MV-4-11 (cell line): ENCODE measurements at places on chromosomes 2 and 18.
A peak's percentile ranks its signal among the peaks of the same experiment; 100 is the strongest.

DNA sequence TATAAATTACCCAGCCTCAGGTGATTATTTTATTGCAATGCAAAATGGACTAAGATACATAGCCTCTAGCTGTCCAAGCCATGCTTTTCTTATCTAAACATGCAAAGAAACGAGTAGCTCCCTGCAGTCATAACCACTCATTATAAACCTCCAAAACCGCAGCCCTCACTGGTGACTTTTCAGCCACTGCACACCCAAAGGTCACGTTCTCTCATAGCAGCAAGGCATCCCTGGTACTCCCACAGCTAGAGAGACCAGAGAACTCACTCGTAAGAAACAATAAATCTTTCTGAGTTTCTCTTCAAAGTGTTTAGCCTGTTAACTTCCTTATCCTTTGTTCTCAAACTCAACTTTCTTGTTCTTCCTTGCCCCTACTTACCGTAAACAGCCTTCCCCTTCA is 28.5 kb upstream of the RALBP1 start:
- no peak for DNase-seq

- no peak for DNase-seq
Measured at GRCh38 chr2:129430911-129431310, 548.6 kb upstream of the RAB6C start.

GRCh38 chr2:179910735-179911113 is 49.3 kb upstream of the ZNF385B start:
- no peak for DNase-seq

DNA sequence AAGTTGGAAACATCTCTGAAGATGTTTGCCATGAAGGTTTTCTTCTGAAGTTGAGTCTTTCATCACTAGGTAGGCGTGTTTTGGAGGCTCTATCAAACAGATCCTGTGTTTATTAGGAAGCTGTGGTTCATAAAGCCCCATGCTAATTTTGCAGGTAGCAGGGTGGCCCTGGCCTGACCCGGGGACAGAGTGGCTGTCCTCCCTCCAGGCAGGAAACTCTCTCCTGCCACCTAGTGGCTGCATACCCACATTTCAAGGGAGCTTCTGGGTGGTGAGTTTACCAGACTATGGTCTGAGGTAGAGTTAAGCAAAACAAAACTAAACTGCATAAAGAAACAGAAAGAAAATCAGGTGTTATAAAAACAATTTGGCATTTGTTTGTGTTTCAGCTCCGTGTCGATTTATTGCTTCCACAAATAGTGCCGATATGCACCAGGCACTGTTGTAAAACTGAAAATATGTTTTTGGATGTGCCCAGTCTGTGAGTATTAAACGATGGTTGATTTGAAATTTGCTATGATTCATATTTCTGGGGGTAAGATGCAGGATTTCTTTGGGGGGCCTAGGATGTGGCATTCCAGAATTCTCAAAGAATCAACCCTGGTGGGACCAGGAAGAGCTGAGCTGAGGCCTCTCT is 26.0 kb upstream of the IL37 start:
- peak; percentile 9 for DNase-seq

- no peak for DNase-seq
Measured at GRCh38 chr2:236974148-236974547, 111.5 kb upstream of the COPS8 start.

DNA sequence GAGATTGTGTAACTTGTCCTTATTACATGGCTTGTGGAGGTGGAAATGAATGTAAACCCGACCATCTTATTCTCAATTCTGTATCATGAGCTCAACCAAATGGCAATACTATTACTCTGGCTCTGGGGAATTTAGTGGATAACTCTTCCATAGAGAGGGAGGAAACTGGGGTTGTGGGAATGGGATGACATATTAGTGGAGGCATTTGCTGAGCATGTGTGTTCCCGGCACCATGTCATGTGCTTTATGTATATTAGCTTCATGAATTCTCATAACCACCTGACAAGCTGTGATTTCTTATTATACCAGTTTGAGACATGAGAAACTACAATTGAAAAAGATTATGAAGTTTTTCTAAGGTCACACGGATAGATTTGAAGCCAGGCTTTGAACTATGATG is 112.8 kb upstream of the TMEFF2 start:
- no peak for DNase-seq

- DNase-seq: peak; percentile 30
Measured at GRCh38 chr2:44793322-44793870, 148.1 kb upstream of the SIX3 start.

DNA sequence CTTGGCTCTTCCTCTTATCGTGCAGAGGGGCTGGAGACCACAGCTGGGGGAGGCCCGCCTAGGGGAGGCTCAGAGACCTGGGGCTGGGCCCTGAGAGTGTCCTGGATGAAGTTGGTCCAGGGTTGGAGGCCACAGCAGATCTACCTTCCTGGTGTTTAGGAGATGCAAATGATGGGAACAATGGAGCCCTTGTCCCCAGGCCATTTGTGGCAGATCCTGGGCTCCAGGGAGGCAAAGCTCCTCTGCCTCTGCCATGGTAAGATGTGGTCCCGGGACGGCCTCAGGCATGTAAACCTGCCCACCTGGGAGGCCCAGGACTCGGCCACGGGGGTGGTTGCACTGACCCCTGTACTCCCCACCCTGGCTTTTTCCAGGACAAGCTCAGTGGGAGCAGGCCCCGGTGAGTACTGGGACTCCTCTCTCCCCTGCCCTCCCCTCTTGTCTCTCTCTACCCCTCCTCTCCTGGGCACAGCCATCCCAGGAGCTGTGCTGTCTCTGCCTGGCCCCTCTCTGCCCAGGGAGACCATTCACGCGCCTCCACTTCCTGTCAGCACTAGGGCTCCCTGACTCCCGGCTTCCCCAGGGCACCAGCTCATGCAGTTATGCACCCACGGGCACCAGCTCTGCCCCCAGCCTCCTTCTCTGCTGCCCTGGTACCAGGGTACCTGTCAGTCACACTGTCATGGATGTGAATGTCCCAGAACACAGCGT is 10.9 kb downstream of the SH2D6 start:
- DNase-seq: no peak

- peak; percentile 54 for DNase-seq
Measured at GRCh38 chr18:58584200-58585127, 44.4 kb downstream of the ALPK2 start.

DNA sequence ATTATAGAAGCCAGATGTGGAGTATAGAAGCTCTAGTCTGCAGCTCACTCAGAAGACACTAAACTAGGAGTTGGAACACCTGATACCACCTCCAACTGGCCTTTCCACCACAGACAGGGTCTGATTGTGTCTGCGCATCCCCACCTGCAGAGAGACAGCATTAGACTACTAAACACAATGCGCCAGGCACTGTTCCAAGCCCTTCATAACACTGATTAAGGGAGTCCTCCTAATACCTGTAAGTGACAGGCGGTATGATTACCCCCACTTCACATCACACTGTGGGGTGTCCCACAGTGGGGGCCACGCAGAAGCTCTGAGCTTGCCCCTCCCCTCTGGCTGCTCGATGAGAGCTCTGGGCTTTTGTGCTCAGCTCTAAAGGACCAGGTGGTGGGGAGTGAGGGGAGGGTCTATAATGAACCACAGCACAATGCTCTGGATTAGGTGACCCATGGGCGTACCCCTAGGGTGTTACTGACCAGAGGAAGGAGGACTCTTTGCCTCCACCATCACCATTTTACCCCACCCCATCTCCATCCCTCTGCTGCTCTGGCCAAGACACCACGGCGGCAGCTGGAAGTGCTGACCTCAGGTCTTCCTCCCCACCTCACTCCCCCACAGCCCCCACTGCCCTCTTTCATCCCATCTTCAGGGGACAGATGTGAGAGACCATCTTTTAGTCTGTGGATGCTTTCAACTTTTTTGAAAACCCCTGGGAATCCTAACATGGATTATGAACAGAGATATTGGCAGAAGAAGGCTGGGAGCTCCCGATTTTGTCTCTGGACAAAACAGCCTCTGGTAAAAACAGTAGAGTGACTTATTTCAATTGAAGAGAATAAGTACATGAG is 145.1 kb downstream of the GFPT1 start:
- DNase-seq: no peak

DNA sequence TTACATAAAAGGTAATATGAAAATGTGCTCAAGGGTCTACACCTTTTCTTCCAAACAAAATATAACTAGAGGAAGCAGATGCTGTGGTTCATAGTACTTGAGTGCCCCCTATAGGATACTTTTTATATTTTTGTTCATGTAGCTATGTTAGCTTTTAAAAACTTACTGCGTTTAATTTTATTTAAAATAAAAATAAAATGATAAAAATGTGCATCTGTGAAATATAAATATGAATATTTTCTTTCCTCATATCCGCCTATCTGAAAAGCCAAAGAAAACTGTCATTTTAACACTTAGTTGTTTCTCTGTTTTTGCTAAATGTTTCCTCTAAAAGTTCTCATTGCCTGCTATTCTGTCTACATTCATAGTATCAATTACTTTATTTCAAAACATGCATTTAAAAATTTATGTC is 9.6 kb upstream of the LRP1B start:
- DNase-seq: no peak

- peak; percentile 73 for DNase-seq
Measured at GRCh38 chr2:8841932-8842331, 4.5 kb upstream of the KIDINS220 start.

GRCh38 chr2:65291216-65292105 is 63.8 kb downstream of the ACTR2 start:
- DNase-seq: peak; percentile 79

- DNase-seq: no peak
Measured at GRCh38 chr18:61898640-61899101, 5.9 kb upstream of the RNF152 start.

DNA sequence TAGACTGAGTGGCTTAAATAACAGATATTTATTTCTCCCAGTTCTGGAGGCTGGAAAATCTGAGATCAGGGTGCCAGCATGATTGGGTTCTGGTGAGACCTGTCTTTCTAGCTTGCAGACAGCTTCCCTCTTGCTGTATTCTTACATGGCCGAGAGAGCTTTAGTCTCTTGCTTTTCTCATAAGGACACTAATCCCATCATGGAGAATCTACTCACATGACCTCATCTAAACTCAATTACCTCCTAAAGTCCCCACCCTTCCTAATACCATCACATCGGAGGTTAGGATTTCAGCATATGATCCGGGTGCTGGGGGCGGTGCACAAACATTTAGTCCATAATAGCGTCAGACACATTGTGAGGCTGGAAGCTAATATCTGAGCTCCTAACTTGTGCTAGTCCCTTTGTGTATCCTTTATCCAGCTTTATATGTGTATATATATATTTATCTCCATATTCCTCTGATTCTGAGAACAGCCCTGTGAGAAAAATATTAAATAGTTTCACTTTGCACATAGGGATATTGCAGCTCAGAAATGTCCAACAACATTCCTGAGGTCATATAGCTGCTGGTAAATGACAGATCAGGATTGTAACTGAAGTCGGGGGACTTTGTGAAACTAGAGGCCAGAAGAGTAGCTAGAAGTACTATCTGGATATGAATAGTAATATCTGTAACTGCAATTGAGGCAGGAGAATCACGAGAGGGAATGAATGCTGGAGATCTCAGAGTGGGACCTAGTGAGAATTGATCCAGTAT is 28.9 kb downstream of the MARCHF4 start:
- DNase-seq: no peak

GRCh38 chr2:8441986-8442385 is 239.9 kb upstream of the ID2 start:
- DNase-seq: peak; percentile 63

- no peak for DNase-seq
Measured at GRCh38 chr2:72744049-72744448, 81.8 kb downstream of the EXOC6B start.
